ENCODE measurements at places on chromosomes 16 and 17.

DNA sequence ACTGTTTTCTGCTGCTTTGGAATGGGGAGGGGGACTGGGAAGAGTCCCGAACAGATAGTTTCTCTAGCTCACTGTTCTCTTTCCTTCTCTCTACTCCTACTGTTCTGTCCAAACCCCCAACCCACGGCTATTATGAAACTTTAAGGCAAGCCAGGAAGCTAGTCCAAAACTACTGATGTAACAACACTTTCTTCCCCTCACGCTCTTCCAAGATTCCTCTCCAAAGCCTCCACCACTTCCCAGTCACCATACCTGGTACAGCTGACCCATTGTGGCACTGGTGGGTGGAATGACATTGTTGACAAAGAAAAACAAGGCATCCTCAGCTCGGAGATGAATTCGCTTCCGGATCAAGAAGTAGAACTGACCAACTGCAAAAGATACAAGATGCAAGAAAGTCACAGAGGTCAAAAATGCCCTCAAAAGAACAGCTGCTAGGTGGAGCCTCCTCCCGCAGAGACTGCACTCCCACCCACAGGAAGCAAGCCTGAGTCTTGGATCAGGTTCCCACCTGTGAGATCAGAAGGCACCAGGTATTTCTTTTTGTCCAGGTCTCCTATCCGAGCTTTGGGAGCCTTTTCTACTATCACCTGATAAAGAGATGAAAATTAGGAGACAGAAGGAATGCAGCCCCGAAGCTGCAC, 1.0 kb downstream of the GABARAP start:
- DNase-seq, result no peak

DNA sequence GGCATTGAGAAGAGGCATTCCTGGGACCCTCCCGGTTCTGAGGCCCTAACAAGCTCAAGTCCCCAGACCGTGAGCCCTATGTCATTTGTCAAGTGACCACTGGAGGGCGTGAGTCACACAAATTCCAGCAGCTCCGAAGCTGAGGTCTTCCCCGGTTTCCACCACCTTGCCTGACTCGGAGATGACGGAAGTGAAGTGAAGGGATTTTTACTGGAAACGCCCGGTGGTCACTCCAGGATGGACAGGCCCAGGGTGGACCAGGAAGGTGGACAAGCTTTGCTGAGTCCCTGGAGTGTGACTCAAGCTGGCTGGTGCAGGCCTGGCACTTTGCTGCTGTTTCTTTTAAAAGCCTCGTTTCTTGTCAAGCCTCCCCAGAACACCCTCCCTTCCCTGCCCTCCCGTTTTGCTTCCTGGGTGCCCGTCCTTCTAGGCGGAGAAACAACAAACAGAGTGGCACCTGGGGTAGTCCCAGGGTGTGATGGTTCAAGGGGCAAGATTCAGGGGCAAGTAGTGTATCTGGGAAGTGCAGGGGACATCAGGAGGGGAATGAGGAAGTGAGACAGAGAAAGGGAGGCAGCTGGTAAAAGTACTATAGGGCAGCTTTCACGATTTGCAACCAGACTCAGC, 5.3 kb upstream of the NOS2 start:
- no peak for DNase-seq

DNA sequence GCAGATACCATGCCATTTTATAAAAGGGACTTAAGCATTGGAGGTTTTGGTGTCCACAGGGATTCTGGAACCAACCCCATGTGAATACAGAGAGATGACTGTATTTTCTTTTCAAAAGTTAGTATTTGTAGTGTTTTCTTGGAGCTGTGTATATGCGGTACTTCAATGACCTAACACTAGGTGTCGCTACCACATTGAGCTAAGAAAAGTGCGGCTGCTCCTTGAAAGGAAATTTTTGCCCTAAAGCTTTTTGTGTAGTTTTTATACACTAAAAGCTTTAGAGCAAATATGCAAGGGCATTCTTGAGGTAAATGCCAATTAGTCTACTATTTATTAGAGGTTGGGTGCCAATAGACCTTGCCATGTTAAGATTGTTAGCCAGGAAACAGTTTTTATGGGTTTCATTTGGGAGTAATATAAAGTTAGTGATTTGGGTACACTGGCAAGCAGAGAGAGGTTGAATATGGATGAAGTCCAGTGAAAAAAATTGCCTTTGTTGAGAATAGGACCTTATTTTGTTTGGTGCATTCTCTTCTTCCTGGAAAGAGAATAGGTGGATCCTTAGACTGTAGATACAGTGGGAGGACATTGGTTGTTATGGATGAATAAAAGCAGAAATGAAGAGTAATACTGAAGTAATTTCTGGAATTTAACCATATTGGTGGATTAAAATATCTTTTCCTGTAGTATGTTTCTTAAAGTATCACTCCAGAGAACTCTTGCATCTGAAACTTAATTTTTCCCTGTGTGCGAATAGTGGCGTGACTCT, 43.3 kb downstream of the BCAS3 start:
- no peak for DNase-seq

DNA sequence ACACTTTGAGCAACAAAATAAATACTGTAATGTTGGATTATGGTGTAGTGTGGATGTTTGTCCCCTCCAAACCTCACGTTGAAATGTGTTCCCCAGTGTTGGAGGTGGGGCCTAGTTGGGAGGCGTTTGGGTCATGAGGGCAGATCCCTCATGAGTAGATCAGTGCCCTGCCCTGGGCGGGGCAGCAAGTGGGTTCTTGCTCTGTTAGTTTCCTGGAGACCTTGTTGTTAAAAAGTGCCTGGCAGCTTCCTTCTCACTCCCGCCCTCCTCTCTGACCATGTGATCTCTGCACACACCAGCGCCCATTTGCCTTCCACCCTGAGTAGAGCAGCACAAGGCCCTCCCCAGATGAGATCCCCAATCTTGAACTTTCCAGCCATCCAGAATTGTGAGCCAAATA, 67.7 kb downstream of the MPRIP start:
- DNase-seq, result no peak

DNA sequence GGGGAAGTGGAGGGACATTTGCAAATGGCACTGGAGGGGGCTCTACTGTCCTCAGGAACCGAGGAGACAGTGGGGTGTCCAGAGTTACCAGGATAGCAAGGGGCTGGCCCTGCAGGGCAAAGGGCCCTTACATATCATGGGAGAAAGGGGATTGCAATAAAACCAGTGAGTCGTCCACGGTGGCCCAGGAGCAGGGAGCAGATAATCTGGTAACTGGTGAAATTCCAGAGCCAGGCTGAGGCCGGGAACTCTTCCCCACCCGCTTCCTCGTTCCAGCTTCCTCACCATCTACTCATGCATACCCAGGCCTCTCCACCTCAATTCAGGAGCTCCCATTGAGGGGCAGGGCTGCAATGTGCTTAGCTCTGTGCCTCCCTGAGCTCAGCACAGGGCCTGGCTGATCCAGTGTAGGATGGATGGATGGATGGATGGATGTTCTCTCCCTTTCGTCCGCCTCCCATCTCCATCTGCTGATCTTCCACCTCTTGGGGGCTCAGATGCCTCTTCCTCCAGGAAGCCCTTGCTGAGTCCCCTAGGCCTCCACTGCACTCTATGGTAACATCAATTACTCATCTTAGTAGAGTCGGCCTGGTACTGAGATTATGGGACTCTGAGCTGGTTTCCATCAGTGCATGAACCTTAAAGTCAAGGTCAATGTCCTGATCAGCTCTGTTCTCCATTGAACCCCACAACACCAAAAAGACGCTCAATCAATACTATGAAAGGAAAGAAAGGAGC, 41.2 kb upstream of the NDRG4 start:
- no peak for DNase-seq

- no peak for DNase-seq
Observed at GRCh38 chr17:77392376-77393273, 251.9 kb downstream of the SEC14L1 start.

GRCh38 chr17:2905269-2905668, 109.0 kb downstream of the RAP1GAP2 start:
- DNase-seq, result no peak

- no peak for DNase-seq
Observed at GRCh38 chr17:13835151-13835550, 233.4 kb upstream of the HS3ST3A1 start.

- no peak for DNase-seq
Observed at GRCh38 chr17:72167593-72167992, 46.8 kb downstream of the SOX9 start.

DNA sequence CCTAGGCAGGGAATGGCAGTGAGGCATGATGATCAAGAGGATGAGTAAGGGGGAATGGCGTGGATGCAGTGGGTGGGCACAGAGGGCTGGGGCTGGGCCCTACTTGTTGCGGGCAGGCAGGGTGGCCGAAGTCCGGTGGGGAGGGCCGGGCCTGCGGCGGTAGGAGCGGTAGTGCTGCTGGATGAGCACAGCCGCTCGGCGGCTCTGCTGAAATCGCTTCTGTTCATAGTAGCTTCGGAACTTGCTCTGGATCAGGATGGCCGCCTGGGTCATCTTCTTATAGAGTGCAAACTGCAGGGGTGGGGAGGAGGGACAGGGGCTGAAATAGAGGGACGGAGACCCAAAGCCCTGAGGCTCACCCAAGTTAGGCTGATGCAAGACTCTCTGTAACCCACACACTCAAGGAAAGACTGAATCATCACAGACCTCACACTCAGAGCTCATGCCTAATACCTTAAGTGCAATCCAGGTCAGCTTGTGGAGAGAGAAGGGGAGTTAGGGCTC, 1.5 kb upstream of the SPAG7 start:
- DNase-seq, result no peak

DNA sequence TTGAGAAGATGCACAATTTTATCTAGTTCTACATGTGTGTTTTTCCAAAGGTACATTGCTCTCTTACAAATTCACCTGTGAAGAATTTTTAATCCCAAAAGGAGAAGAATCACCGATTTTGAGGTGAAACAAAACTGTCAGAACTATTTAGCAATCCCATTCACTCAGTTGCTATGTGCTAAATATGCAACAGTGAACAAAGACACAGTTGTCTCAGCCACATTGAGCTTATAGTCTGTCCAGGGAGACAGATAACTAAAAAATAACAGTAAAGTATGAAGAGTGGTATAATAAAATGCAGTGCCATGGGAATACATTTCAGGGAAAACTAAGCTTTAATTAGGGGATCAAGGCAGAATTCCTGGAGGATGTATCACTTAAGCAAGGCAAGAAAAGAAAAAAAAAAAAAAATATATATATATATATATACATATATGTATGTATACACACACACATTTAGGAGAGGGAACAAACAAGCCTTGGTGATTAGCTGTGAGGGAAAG, 110.4 kb downstream of the SPAG9 start:
- DNase-seq, result no peak

DNA sequence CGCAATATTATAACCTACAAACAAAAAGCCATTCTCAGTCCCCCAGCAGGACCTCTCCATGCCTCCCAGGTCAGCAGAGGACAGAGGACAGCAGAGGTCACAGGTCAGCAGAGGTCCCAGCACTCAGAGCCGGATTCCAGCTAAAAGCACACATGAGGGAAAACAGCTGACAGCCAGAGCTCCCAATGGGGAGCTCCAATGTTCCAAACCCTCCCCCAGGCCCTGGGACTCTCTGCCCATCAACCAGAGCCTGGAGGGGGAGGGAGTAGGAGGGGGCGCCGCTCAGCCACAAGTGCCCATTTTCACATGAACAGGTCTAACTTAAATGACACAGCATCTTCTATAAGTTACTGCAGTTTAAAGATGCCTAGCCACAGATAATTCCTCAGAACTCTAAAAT, 77.5 kb downstream of the ANKRD11 start:
- DNase-seq, result no peak

- DNase-seq, result no peak
Observed at GRCh38 chr16:5575646-5576245, 478.2 kb upstream of the EEF2KMT start.

- DNase-seq, result no peak
Observed at GRCh38 chr17:633133-633532, 81.5 kb downstream of the VPS53 start.

DNA sequence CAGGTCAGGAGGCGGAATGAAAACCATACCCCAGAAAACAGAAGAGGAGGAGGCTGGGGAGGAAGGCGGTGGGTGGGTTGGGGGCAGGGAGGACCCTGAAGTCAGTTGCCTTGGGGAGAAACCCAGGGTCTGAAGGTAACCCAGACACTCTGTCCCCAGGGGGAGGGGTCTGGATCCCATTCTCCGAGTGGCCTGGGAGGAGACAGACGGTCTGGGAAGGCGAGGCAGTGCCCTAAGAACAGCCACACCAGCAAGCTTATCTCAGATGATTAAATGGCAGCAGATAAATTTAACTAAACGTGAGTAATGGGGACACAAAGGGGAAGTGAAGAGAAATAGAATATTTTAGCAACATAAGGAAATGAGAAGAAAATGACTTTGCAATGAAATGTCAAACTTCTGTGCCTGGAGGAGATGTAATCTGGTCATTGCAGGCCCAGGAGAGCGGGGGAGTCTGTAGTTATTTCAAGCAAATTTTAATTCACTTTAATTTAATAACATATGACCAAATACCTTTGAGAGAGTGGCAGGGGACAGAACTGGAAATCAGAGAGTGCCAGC, 21.4 kb upstream of the ZFP90 start:
- no peak for DNase-seq

DNA sequence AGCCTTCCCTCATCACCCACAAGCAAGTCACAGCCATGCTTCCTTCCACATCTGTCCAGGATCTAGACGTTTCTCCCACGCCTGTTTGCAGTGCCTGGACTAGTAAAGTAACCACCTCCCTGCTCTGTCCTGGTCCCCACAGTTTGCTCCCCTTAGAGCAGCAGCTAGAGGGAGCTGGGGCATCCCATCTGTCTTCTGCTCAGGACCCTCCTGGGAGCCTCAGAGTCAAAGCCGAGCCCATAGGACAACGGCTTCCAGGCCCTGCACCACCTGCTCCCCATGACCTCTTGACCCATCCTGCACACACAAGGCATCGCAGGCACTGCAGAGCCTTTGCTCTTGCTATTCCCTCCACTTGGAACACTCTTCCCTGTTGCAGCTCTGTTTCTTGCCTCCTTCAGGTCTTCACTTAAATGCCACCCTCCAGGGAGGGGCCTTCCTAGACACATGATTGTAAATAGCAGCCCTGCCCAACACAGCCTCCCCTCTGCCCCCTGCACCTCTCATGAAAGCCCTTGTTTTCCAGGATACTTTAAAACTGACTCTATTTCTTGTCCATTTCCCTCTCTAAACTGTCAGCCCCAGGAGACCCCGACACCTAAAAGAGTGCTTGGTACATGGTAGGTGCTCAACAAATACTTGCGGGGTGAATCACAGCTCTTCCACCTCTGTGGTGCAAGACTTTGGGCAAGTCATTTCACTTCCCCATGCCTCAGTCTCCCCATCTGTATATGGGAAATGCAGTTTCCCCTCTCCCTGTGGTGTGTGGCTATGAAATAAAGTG, 3.1 kb downstream of the NATD1 start:
- DNase-seq, result no peak

- DNase-seq, result no peak
Observed at GRCh38 chr16:61993108-61993507, 43.1 kb downstream of the CDH8 start.

- no peak for DNase-seq
Observed at GRCh38 chr17:38342886-38343607, 709 bp downstream of the GPR179 start.

- no peak for DNase-seq
Observed at GRCh38 chr16:74448990-74449389, 27.7 kb upstream of the CLEC18B start.

GRCh38 chr17:40963838-40964237, 2.9 kb downstream of the KRT39 start:
- no peak for DNase-seq

All from SIG-M5 (cell line).